Endothelial cell (in vitro differentiated cells): ENCODE measurements at places on chromosomes 6 and 20.

GRCh38 chr6:121504227-121504626 lies 68.8 kb downstream of the GJA1 start:
- no peak for DNase-seq

DNA sequence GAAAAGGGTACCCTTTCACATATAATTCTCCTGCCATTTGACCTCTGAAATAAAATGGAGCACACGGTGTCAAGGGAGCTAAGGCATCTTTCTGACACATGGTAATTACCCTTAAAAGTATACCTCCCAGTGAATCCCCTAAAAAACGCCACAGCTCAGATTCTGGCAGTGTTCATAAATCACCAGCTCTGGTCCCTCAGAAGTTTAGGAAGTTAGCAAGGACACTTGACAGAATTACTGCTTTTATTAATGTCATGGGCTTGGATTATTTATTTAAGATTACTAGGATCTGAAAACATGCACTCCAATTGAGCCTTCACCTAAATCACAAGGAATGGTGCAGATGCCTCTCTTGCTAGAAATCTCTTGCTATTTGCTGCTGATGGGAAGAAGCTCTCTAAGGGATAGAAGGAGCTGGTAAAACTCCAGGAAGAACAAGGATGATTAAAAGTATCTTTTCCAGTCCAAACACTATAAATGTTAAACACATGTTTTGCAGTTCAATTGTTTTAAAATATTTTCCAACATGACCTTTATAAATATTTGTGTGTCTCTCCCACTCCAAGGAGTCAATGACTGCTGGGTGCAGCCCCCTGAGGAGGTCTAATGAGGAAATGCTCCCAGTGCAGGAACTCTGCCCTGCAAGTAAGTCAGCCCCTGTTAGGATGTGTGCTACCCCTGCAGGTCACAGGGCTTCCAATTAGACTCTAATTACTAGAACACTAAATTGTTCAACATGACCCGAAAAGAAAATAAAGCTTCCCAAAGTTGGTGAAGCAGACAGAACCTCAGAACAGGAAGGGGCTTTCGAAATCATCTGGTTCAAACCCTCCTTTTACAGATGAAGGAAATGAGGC lies 230.3 kb downstream of the TFAP2A start:
- DNase-seq, result no peak

- no peak for DNase-seq
Measured at GRCh38 chr20:61966492-61967244, 99.0 kb downstream of the TAF4 start.

GRCh38 chr6:4313044-4313686 lies 177.8 kb upstream of the ECI2 start:
- DNase-seq, result no peak

GRCh38 chr20:45853484-45853883 lies 3.7 kb downstream of the ACOT8 start:
- no peak for DNase-seq

- no peak for DNase-seq
Measured at GRCh38 chr6:38774929-38775707, 60.0 kb downstream of the DNAH8 start.

DNA sequence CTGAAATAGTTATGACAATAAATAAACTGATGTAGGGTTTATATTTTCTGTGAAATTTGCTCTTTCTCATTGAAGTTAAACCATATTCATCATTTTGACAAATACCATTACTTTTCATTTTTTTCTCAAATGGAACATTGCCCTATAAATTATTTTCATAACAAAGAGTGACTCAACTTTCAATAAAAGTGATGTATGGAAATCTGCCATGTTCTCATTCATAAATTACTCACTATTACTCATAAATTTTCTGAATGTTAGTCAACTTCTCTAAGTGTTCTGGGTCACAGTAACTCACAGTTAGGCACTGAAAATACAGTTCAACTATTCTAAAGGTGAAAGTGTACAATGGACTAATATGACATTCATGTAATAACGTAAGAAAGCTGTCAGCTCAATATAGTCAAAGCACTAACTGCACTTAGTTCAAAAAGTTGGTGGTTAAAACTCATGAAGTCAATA lies 19.0 kb upstream of the STX11 start:
- DNase-seq, result no peak

DNA sequence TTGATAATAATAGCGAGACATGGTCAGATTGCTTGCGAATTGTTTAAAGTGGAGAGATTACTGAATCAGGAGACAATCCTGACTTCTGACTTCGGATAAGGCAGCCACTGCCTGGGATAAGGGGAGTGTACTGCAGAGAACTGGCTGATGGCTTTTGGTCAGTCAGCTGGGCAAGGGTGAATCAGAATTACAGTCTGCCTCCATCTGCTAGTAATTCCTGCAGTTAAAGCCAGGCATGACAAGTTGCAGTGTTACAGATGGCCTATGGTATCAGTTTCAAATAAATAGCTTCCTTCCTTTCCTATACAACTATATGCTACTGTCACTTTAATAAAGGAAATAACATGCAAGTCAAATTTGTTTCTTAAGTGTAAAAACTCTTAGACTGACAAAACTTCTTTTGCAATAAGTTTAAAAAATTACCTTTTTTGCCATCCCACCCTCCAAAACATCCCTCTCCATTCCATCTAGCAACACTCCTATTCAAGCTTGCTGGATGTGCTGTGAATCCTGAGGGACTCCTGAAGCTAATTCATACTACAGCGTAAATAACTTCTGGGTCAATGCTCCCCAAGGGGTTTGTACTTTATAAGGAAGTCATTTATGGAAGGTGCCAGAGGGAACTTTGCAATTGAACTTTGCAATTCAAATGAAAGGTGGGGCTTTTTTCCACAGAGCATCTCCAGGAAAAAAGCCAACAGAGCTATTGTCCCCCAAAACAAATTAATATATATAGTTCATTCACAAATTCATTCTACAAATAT lies 245.2 kb downstream of the ADGRB3 start:
- DNase-seq, result no peak
